HuH-7.5 (cell line): ENCODE measurements at places on chromosomes 2 and 18.

- DNase-seq, result no peak
Measured at GRCh38 chr2:151808258-151809072, 19.8 kb downstream of the ARL5A start.

DNA sequence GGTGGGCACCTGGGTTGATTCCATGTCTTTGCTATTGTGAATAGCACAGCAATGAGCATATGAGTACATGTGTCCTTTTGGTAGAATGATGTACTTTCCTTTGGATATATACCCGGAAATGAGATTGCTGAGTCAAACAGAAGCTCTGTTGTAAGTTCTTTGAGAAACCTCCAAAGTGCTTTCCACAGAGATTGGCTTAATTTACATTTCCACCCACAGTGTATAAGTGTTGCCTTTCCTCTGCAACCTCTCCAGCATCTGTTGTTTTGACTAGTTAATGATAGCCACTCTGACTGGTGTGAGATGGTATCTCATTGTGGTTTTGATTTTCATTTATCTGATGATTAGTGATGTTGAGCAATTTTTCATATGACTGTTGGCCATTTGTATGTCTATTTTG, 194.8 kb downstream of the ZNF804A start:
- DNase-seq, result no peak

DNA sequence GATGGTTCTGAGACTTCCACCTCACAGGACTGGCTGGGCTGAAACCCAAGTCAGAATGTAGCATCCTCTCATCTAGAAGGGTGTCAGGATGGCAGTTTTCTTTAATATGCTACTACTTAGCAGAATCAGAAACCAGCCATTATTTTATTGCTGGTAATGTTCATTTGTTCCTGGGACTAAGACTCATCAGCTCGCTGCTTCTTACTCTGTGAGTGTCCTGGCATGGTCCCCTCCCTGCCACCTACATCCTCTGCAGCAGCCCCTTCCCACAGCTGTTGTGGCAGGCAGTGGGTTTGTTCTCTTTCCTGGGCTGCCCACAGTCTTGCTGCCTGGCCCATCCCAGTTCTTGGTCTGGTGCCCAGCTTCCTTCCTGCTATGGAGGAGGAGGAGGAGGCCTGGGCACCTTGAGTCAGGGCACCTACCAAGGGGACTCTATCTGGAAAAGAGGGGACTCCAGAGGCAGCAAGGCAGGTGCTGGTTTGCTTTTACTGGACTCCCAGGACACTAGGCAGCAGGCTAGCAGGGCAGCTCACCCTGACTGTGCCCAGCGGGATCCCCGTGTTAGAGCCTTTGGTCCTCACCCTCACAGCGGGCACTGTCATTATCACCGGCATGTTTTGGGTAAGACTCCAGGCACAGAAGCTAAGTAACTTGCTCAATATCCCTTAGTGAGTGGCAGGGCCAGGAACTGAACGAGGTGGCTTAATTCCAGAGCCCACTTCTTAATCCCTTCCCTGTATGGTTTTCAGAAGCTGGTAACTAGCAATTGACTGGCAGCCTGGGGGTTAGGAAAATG, 62.1 kb downstream of the LRRFIP1 start:
- DNase-seq, result no peak

- DNase-seq, result no peak
Measured at GRCh38 chr2:55239656-55240222, 7.3 kb downstream of the RPS27A start.

- no peak for DNase-seq
Measured at GRCh38 chr18:14930076-14930475, 182.1 kb downstream of the ANKRD30B start.

DNA sequence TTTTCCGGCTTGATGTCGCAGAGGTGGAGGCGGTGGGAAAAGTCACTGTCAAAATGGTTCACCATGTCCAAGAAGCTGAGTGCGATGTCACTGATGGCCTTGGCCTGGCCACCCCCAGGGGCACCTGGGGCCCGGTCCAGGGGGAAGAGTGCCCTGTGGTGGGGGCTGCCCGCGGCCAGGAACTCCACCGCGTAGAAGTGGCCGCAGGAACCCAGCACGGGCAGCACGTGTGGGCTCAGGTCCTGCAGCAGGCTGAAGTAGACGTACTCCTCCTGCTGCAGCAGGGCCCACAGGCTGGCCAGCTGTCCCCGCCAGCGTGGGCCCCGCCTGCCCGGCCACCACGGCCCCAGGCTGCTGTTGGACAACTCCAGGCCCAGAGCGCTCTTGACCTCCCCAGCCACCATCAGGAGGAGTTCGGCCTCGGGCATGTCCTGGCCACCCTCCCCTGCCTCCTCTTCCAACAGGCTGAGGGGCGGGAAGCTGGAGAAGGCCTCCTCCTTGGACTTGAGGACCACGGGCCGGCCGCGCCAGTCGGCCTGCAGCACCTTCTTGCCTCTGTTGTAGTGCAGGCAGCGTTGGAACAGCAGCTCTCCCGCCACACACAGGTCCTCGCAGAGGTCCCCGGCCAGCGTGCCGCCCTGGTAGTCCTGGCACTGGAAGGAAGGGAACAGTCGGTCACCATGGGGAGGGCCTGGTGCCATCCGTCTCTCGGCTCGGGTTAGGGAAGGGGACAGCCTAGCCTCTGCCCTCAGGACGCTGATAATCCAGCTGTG, 10.3 kb downstream of the DIPK1C start:
- no peak for DNase-seq

- DNase-seq, result no peak
Measured at GRCh38 chr2:71474116-71474743, 20.9 kb downstream of the DYSF start.

DNA sequence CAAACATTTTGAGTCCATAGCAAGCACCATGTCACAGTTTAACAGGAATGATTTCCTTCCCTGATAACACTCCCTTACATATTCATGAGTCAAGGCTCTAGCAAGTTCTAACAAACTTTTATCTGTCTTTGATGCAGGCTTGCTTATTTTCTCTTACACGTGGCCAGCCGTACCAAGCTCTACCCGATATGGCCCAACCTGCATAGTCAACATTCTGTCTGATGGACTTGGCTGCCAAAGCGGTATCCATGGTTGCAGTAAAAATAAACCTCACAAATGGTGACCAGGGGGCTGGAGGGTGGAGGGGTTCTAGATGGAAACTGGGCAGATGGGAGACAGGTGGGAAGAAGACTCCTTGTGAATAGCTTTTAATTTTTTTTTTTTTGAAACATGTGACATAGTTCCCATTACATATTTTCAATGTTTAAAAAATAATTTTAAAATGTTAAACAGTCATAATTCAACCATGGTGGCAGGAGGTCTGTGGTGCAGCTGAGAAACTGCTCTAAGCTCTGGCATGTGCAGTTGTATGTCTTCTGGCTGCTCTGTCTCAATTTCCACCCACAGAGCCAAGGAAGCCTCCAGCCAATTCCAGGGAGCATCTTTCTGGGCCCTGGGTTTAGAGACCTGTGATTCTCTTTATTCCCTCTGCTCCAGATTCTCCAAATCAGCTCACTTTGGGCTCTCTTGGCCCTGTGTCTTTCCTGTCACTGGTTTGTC, 20.7 kb upstream of the CXCR1 start:
- no peak for DNase-seq

GRCh38 chr2:27126252-27126710, 2.7 kb downstream of the ABHD1 start:
- no peak for DNase-seq

- no peak for DNase-seq
Measured at GRCh38 chr2:109087055-109087663, 41.8 kb upstream of the SH3RF3 start.

GRCh38 chr2:30694286-30695055, 112.8 kb downstream of the CAPN13 start:
- DNase-seq, result no peak
